ENCODE measurements at places on chromosomes 7 and 10. TPM values are rescaled to one million over a fixed set of nuclear protein-coding genes. Genes with fewer than 3 reads are reported as not detected.
A peak's percentile ranks its signal among the peaks of the same experiment; 100 is the strongest.

NOM1 gene
- 32.9 TPM for total RNA-seq

EGR2 gene
- 20.1 TPM for total RNA-seq

THAP5 gene
- 17.5 TPM for total RNA-seq

DNA sequence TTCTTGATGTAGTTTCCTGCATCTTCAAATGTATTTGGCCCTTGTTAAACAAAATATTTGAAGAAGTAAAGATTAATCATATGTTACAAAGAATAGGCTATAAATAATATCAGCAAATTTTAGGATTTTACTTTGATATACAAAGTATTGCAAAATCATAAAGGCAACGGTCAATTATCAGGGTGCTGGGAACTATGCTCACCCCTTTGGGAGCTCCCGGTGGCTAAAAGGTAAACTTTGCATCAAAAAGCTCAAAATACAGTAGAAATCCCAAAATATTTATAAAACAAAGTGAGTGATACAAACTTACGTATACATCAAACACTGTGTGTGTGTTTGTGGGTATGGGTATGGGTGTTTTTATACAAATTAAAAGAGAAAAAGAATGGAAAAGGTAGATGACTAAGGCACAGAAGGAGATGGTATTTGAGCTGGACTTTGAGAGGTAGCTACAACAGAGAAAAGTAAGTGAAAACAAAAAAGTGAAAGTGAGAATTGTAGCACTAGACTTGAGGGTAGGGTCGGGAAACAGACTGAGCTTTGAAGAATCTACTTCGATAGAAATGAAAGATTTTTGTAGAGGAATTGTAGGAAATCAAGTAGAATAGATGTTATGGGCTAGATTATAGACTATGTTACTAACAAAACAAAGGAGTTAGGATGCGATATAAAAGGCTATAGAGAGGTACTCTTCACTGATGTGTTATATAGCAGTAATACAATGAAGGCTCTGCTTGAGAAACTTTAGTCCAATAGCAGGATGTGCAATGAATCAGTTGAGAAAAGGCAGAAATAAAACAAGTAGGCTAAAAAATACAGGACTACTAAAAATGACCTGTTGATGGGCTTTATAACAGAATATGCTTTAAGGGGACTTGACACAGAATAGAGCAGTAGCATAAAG lies 52.8 kb downstream of the GNAT3 start:
- H3K4me3 ChIP-seq = no peak overlapping the region

- DNase-seq = no peak
- no peaks in the 10 kb centered on the region for H3K4me1 ChIP-seq
- H3K27me3 ChIP-seq = no peaks in the 10 kb centered on the region
- H3K36me3 ChIP-seq = no peaks in the 10 kb centered on the region
Measured at GRCh38 chr10:85464336-85464735, 902.3 kb downstream of the GRID1 start.

GRCh38 chr10:74753442-74754211 lies 72.8 kb upstream of the KAT6B start:
- no peak for DNase-seq
- H3K4me1 ChIP-seq = peaks cover 4% of the 10 kb centered on the region
- no peak overlapping the region for H3K4me3 ChIP-seq
- no peaks in the 10 kb centered on the region for H3K27me3 ChIP-seq
- H3K27ac ChIP-seq = no peak overlapping the region

- peaks cover 27% of the 10 kb centered on the region for H3K27me3 ChIP-seq
- no peaks in the 10 kb centered on the region for H3K4me1 ChIP-seq
- H3K36me3 ChIP-seq = no peaks in the 10 kb centered on the region
- H3K4me3 ChIP-seq = no peak overlapping the region
- no peak for DNase-seq
- no peak overlapping the region for H3K27ac ChIP-seq
Measured at GRCh38 chr10:43214071-43214955, 52.6 kb downstream of the RASGEF1A start.

GRCh38 chr10:130967784-130968183 lies 343.7 kb downstream of the TCERG1L start:
- DNase-seq = no peak
- H3K27me3 ChIP-seq = peaks cover under 1% of the 10 kb centered on the region
- H3K36me3 ChIP-seq = no peaks in the 10 kb centered on the region
- peaks cover 7% of the 10 kb centered on the region for H3K4me1 ChIP-seq
- no peak overlapping the region for H3K4me3 ChIP-seq

DNA sequence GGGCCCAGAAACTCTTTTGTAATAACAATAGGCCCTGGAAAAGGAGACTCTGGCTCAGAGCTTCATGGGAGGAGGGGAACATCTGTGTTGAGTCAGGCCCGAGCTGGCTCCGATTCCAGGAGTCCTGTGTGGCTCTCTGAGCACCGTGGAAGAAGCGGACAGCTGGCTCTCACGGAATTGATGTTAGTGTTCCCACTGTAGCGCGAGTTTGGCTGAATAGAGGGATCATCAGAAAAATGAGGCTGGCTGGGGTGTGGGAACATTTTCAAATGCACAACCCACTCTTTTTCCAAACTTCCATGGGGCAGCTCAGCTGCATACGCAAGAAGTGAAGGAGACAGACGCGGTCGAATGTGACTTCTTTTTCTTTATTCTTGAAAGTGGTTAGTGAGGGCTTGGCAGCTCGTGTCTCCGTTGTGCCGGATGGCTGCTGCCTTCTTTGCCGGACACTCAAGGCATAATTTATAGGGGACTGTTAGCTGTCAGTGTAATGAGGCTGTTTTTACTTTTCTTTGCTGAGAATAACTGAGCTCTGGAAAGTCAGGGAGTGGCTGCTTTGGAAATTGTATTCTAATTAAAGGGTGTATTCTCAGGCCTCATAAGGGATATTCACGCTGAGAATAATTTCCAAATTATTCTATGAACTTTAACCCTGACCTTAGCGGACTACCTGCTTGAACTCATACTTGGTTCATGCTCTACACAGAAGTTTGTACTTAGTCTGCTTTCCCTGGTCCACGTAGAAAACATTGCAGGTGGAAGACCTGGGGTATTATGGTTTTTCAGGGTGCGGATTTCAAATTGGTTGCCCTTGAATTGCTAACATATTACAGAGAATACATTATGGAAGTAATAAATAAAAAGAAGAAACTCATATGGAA lies 23.1 kb downstream of the MDFIC start:
- H3K4me1 ChIP-seq = peaks cover 9% of the 10 kb centered on the region
- H3K36me3 ChIP-seq = no peaks in the 10 kb centered on the region
- H3K27ac ChIP-seq = no peak overlapping the region
- peak; percentile 82 for DNase-seq
- H3K4me3 ChIP-seq = peak overlapping the region; percentile 7
- H3K27me3 ChIP-seq = no peaks in the 10 kb centered on the region

DNA sequence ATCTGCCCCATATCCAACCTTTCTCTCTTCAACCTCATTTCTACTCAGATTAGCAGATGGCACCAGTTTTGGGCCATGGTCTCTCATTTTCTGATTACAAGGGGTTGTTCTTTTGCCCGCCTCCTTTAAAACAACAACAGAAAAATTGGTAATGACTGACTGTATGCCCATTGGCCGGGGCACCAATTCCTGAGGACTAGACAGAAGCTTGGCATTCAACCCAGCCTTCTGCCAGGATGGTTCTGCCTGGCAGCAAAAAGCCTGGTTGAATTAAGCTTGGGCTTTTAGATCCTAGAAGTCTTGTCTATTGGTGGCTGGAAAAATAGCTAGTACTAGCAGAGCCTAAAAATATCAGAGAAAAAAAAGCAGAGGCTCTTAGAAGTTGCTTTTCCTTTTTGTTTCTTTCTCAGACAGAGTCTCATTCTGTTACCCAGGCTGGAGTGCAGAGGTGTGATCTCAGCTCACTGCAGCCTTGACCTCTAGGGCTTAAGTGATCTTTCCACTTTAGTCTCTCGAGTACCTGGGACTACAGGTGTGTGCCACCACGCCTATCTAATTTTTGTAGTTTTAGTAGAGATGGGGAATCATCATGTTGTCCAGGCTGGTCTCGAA lies 402.6 kb downstream of the AUTS2 start:
- no peaks in the 10 kb centered on the region for H3K4me1 ChIP-seq
- H3K36me3 ChIP-seq = no peaks in the 10 kb centered on the region
- DNase-seq = no peak

- no peak overlapping the region for H3K4me3 ChIP-seq
- H3K36me3 ChIP-seq = no peaks in the 10 kb centered on the region
- no peaks in the 10 kb centered on the region for H3K27me3 ChIP-seq
- H3K27ac ChIP-seq = no peak overlapping the region
- H3K4me1 ChIP-seq = no peaks in the 10 kb centered on the region
Measured at GRCh38 chr10:49280001-49280408, 19.0 kb upstream of the C10orf71 start.

GRCh38 chr7:55533050-55533728 lies 39.1 kb downstream of the VOPP1 start:
- no peak overlapping the region for H3K4me3 ChIP-seq
- peaks cover 26% of the 10 kb centered on the region for H3K4me1 ChIP-seq
- H3K27me3 ChIP-seq = no peaks in the 10 kb centered on the region
- no peak for DNase-seq

DNA sequence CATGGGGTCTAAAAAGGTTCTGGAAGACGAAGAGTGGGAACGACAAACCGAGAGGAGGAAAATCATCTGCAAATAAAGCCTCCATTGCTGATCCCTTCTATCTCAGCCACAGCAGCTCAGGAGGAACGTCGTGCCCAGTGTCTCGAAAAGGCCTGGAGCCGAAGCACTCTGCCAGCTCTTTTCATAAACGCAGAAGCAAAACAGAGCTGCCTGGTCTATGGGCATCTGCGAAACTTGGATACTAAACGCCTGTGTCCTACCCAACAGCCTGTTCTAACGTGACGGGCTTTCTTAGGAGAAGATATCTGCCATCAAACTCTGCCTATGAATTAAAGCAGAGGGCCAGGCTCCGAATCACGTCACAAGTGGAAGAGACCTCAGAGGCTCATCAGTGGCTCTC lies 68.7 kb downstream of the GNA12 start:
- no peak overlapping the region for H3K4me3 ChIP-seq
- no peak overlapping the region for H3K27ac ChIP-seq
- H3K27me3 ChIP-seq = no peaks in the 10 kb centered on the region
- no peak for DNase-seq
- H3K4me1 ChIP-seq = peaks cover 4% of the 10 kb centered on the region

DNA sequence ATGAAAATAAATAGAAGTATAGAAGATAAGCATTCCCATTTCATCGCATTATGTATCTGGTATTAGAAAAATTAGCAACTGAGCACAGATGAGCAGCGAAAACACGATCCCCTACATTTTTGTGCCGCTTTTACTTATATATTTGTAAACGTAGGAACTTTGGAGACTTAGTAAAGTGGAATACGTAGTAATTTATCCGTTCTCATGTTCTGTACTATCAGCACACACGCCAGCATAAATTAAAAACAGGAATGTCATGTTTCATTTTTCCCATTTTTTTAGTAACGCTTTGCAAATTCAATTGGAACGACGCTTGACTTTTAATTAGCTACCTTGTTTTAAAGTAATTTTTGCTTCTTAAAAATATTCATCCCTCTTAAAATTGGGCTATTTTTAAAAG lies 2.4 kb downstream of the ZNRF2 start:
- no peak overlapping the region for H3K27ac ChIP-seq
- no peaks in the 10 kb centered on the region for H3K36me3 ChIP-seq
- H3K4me3 ChIP-seq = peak overlapping the region; percentile 89
- no peaks in the 10 kb centered on the region for H3K27me3 ChIP-seq
- peaks cover 52% of the 10 kb centered on the region for H3K4me1 ChIP-seq

DNA sequence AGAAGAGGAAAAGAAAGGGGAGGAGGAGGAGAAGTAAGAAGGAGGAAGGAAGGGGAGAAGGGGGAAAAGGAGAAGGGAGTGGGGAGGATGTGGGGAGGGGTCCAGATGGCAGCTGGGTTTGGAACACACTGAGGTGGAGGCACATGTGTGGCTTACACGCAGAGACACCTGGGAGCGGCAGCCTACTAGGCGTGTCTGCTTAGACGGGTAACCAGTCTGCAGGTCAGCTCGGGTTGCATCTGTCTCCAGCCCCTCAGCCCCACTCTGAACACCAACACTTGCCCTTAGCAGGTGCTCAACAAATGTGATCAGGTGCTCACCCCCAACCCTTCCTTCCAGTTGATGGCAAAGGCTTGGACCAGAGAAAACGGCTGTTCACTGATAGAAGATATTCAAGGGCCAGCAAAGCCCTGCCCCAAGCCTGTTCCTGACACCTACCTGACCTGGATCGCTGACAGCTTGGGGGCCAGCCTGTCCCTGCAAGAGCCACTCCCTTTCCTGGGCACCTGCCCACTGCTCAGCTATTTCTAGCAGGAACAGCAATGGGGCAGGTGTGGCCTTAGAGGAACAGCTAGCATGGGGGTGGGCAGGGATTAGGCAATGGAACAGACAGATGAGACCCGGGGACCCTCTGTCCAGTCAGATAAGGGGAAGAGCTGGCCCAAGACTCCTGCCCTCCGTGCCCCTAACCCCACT lies 70.5 kb downstream of the SH3PXD2A start:
- no peak overlapping the region for H3K27ac ChIP-seq
- H3K27me3 ChIP-seq = no peaks in the 10 kb centered on the region
- H3K4me1 ChIP-seq = peaks cover 96% of the 10 kb centered on the region
- DNase-seq = no peak
- H3K36me3 ChIP-seq = no peaks in the 10 kb centered on the region

All from suprapubic skin (tissue), 4 donors.